ENCODE measurements at places on chromosomes 3 and 15. TPM values are rescaled to one million over a fixed set of nuclear protein-coding genes. Genes with fewer than 3 reads are reported as not detected.

DNA sequence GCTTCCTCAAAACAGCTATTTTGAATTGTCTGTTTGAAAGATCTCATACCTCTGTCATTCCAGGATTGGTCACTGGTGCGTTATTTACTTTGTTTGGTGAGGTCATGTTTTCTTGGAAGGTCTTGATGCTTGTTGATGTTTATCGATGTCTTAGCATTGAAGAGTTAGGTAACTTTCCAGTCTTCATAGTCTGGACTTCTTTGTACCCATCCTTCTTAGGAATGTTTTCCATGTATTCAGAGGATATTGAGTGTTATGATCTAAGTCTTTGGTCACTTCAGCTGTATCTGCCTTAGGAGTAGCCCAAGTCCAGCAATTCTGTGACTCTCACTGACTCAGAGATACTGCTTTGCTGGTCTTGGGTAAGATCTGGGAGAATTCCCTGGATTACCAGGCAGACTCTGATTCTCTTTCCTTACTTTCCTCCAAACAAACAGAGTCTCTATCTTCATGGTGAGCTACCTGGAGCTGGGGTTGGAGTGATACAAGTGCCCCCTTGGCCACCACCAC is 398.6 kb downstream of the ZIC4 start:
- DNase-seq, result no peak
- H3K4me3 ChIP-seq, result no peak overlapping the region
- no peak overlapping the region for H3K27ac ChIP-seq
- no peaks in the 10 kb centered on the region for H3K27me3 ChIP-seq
- H3K4me1 ChIP-seq, result no peaks in the 10 kb centered on the region

GRCh38 chr15:73700041-73700842 is 16.1 kb downstream of the CD276 start:
- no peaks in the 10 kb centered on the region for H3K27me3 ChIP-seq
- no peaks in the 10 kb centered on the region for H3K36me3 ChIP-seq
- no peaks in the 10 kb centered on the region for H3K4me1 ChIP-seq
- no peak overlapping the region for H3K27ac ChIP-seq

DNA sequence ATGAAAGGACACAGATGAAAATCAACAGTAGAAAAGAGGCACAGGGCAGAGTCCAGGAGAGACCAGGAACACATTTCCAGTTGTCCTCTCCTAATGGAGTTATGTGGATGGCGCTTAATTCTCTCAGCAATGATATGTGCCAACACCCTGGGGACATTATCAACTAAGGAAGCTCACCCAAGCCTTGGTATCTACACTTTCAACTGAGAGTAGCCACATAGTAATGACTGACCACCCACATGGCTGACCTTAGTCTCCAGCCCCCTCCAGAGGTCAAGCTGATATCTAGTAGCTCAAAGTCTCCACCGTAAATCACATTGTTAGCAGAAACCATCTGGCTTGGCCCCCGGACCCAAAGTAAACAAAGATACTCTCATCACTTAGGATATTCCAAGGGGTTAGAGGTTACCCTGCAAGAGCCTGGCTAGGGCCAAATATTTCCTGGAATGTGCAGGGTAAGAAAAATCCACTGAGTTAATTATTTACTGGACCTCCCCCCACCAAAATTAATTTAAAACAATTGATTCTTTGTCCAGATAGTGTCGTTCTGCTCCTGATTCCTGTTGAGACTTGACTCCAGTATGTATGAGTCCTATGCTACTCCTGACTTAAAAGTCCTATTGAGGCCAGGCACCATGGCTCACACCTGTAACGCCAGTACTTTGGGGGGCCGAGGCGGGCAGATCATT is 24.8 kb downstream of the GABRR3 start:
- no peak for DNase-seq
- H3K27ac ChIP-seq, result no peak overlapping the region
- no peaks in the 10 kb centered on the region for H3K36me3 ChIP-seq
- H3K4me3 ChIP-seq, result no peak overlapping the region
- H3K27me3 ChIP-seq, result no peaks in the 10 kb centered on the region
- H3K4me1 ChIP-seq, result peaks cover 13% of the 10 kb centered on the region

- no peaks in the 10 kb centered on the region for H3K36me3 ChIP-seq
- H3K4me3 ChIP-seq, result no peak overlapping the region
- no peaks in the 10 kb centered on the region for H3K4me1 ChIP-seq
- H3K27me3 ChIP-seq, result no peaks in the 10 kb centered on the region
These were observed 33.7 kb downstream of the BNC1 start for GRCh38 chr15:83250781-83251180.

DNA sequence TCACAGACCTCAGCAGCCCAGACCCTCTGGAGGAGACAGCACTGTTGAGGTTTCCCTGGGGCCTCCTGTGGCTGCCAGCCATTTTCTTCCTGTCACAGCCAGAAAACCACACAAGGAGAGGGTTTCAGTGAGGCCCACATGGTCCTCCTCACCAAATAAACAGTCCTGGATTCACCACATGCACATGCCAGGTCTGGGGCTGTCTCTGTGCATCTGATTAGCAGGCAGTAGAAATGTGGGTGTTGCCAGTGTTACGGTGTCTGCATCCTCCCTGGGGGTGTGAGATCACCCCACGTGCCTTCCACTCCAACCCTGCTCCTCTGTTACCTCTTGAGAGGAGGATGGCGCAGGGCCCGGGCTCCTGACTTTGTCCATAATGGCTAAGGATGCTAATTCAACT is 140.4 kb downstream of the CHDH start:
- no peaks in the 10 kb centered on the region for H3K36me3 ChIP-seq
- no peak for DNase-seq
- H3K4me1 ChIP-seq, result peaks cover 8% of the 10 kb centered on the region
- H3K27me3 ChIP-seq, result no peaks in the 10 kb centered on the region
- H3K4me3 ChIP-seq, result no peak overlapping the region

SIN3A gene
- 19.9 TPM for total RNA-seq

DNA sequence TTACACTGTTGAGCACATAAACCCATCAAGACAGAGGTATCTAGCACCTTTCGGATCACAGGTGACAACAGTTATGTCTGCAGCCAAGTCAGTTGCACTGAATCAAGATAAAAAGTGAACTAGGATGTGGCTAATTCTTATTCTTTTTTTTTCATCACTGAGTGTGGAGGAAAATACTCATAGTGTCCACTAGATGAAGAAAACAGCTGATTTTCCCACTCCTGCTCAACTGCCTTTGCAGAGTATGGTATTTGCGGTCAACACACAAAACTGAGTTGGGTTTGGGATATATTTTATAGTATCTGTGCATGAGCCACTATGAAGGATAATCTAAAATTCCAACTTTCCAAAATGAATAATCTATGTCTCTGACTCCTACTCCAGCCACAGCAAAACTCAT is 32.5 kb downstream of the IL17RD start:
- no peaks in the 10 kb centered on the region for H3K27me3 ChIP-seq
- DNase-seq, result no peak
- no peaks in the 10 kb centered on the region for H3K4me1 ChIP-seq
- no peak overlapping the region for H3K27ac ChIP-seq

DNA sequence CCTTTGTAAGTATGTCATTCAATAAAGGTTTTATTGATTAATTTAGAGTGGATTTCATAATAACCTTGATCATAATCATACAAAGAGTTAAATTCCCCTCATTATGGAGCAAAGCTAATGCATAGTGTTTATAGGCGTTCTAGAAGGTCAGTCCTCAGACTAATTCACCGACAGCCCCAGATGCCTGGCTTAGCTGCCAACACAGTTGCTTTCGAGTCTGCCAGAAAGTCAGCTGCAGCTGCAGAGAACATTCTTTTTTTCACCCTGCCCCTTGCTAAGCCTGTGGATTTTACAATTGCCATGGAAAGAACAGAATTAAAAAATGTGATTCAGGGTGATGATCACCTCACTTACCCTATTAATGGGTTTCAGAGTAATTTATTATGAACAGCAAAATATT is 21.2 kb downstream of the CADM2 start:
- no peak overlapping the region for H3K4me3 ChIP-seq
- no peaks in the 10 kb centered on the region for H3K4me1 ChIP-seq

GRCh38 chr15:67755264-67755663 is 70.0 kb upstream of the SKOR1 start:
- H3K27me3 ChIP-seq, result no peaks in the 10 kb centered on the region
- no peak for DNase-seq
- H3K36me3 ChIP-seq, result no peaks in the 10 kb centered on the region
- H3K4me3 ChIP-seq, result no peak overlapping the region
- no peak overlapping the region for H3K27ac ChIP-seq
- no peaks in the 10 kb centered on the region for H3K4me1 ChIP-seq

ANKRD63 gene
- not detected for total RNA-seq

TMCO5A gene
- total RNA-seq, result not detected

DNA sequence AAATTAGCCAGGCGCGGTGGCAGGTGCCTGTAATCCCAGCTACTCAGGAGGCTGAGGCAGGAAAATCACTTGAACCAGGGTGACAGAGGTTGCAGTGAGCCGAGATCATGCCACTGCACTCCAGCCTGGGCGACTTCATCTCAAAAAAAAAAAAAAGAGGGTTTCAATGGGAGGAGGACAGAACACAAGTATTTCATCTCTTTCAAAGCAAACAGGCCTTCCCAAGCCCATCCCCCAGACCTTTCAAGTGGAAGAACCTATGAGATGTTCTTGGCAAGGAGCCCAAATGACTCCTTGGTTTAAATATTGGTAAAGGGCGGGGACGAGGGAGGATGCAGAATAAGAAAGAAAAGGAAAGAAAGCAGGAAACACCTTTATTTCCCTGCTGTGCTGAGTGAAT is 62.2 kb upstream of the MCF2L2 start:
- H3K27ac ChIP-seq, result no peak overlapping the region
- no peak for DNase-seq
- H3K4me1 ChIP-seq, result no peaks in the 10 kb centered on the region
- no peaks in the 10 kb centered on the region for H3K36me3 ChIP-seq

GRCh38 chr3:169237201-169237600 is 426.3 kb downstream of the MECOM start:
- no peak for DNase-seq
- H3K27ac ChIP-seq, result no peak overlapping the region

SAXO2 gene
- total RNA-seq, result 1.2 TPM

DNA sequence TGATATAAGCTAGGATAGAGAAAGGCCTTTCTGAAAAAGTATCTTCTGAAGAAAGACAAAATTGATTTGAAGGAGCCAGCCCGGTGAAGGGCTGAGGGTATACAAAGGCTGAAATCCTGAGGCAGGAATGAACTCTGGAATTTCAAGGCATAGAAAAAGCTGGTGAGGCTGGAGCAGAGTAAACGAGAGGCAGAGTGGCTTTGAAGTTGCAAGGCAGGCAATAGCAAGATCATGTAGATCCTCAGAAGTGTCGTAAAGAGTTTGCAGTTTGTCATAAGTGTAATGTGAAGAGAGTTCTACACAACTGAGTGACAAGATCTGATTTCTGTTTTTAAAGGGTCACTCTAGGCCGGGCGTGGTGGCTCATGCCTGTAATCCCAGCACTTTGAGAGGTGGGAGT is 69.0 kb downstream of the HMG20A start:
- no peak overlapping the region for H3K4me3 ChIP-seq
- H3K4me1 ChIP-seq, result no peaks in the 10 kb centered on the region
- H3K27me3 ChIP-seq, result no peaks in the 10 kb centered on the region
- no peaks in the 10 kb centered on the region for H3K36me3 ChIP-seq

DNA sequence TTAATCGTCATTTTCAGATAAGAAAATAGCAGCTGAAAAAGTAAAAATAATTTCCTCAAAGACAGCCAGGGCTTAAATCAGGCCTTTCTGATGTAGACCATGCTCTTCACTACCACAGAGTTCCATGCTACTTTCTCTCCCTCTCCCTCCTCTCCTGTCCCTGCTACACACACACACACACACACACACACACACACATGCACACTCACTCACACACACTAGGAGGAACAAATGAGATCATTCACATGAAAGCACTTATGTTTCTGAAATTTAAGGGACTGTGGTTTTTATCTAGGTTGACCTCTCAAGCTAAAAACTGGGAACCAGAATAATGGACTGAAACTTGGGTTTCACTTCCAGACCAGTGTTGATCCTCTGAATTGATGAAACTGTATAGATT is 4.1 kb upstream of the PSMA4 start:
- no peaks in the 10 kb centered on the region for H3K27me3 ChIP-seq
- no peak overlapping the region for H3K27ac ChIP-seq
- no peak overlapping the region for H3K4me3 ChIP-seq
- no peaks in the 10 kb centered on the region for H3K36me3 ChIP-seq
- no peaks in the 10 kb centered on the region for H3K4me1 ChIP-seq

DNA sequence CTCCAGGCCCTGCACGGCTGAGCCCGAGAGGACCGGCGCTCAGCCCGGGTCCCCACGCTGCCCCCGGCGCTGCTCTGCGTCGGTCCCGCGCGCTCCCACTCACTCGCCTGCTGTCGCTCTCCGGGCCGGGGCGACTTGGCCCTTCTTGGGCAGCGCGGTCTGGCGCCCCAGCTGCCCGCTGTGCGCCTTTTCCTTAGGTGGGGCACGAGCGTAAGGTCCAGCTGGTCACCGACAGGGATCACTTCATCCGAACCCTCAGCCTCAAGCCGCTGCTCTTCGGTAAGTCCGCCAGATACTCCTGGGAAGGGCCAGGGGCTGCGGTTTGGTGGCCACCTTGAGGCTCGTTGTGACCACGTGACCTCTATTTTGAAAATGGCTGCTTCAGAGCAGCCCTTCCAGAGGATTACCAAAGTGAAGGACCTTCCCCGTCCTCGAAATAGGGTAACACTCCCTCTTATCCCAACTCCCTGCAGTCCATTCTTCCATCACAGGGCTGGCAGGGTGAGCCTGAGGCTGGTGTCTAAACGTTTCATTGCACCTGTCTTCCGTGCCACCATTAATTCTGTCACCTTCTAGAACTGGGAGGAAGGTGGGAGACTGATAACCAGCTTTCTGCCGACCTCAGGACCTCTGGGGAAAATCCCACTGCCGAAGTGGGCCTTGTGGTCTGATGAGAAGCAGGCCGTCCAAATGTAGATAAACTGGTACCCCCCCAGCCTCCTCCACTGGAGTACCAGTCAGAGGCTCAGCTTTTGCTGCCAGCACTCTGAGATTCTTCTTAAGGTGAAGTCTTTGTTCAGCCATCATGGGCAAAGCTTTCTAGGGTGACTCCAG is 812 bp downstream of the P4HTM start:
- peak overlapping the region; percentile 94 for H3K4me3 ChIP-seq
- peaks cover 6% of the 10 kb centered on the region for H3K4me1 ChIP-seq
- H3K27ac ChIP-seq, result peak overlapping the region; percentile 89
- H3K36me3 ChIP-seq, result no peaks in the 10 kb centered on the region

DNA sequence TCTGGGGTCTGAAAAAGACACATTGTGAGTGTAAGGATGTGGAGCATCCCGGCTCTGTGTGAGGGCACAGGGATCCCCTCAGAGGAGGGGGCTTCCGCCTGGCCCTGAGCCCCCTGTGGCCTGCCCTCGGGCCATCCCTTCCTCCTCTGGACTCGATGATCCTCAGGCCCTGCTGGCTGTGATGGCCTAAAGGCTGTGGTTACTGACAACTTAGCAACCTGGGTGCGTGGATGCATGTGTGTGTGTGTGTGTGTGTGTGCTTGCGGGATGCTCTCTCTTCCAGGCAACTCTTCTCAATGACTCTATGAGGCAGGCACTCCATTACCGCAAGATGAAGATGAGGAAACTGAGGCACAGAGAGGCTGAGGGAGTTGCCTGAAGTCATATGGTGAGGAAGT is 66.0 kb downstream of the ASB7 start:
- H3K27ac ChIP-seq, result no peak overlapping the region
- no peak for DNase-seq
- H3K27me3 ChIP-seq, result no peaks in the 10 kb centered on the region
- no peaks in the 10 kb centered on the region for H3K4me1 ChIP-seq
- no peak overlapping the region for H3K4me3 ChIP-seq
- H3K36me3 ChIP-seq, result no peaks in the 10 kb centered on the region
